ENCODE measurements at places on chromosomes 2 and 18.

- no peak for DNase-seq
Measured at GRCh38 chr18:26901020-26901419, 35.5 kb upstream of the AQP4 start.

GRCh38 chr2:239021224-239021623 is 173.3 kb downstream of the TWIST2 start:
- DNase-seq = no peak

DNA sequence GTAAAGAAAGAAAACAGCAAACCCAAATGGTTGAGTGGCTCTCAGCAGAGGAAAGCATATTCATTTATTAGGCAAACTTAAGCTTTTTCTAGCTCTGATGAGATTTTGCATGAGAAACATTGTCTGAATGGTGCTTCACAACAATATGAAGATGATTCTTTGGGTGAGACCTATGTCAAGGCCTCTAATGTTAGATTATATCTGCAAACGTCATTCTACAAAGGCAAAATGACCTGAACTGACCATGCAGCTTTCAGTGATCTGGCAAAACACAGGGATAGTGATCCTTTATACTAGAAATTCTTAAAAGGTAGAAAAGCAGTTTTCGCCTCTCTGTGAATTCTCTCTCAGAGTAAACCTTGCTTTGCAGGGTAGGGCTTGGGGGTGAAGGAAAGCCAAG is 11.7 kb downstream of the RHBDD1 start:
- DNase-seq = no peak

GRCh38 chr18:8960740-8961657 is 141.5 kb upstream of the NDUFV2 start:
- no peak for DNase-seq

- DNase-seq = no peak
Measured at GRCh38 chr2:107529146-107529545, 297.5 kb upstream of the RGPD4 start.

- no peak for DNase-seq
Measured at GRCh38 chr2:232014681-232015080, 53.2 kb downstream of the DIS3L2 start.

- no peak for DNase-seq
Measured at GRCh38 chr18:58695772-58696171, 24.5 kb downstream of the MALT1 start.

- DNase-seq = no peak
Measured at GRCh38 chr2:63059793-63060471, 9.3 kb downstream of the OTX1 start.

DNA sequence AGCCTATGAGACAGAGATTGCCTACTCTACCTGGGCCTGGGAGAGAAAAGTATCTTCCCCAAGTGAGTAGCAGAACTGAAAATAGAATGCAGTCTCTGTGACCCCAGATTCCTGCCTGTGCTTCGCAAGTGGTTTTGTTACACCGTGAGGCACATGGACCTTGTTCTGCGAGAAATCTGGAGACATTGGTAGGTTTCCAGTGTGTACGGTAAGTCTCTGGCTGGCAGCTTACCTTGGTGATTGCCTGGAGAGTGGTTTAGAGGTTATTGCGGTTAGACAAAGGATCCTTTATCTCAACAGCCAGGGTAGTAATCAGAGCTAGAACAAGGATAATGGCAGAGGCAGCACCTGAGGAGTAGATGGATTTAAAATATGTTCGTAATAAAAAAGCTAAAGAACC is 606.0 kb upstream of the GCFC2 start:
- no peak for DNase-seq

DNA sequence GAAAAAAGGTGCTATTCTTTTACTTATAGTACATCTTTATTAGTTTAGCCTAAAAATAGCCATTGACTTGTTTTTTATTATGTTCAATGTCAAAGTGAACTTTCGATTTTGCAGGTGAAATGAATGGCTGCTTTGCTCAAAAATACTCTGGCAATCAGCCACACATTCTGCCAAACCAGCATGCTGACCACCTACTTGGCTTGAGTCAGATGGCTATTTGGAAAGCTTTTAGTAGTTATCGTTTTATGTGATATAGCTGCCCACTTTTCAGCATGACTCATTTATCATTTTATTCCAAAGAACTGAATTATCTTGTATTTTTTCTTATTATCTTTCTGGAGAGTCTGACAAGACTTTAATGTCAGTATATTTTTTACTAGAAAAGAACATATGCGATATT is 1615.8 kb upstream of the TMEFF2 start:
- DNase-seq = no peak

- DNase-seq = no peak
Measured at GRCh38 chr2:4465671-4466070, 762.3 kb downstream of the DCDC2C start.

- no peak for DNase-seq
Measured at GRCh38 chr2:1495676-1496358, 82.6 kb downstream of the TPO start.

GRCh38 chr18:24656050-24656449 is 195.6 kb downstream of the HRH4 start:
- no peak for DNase-seq

GRCh38 chr2:134198006-134198634 is 55.8 kb upstream of the MGAT5 start:
- DNase-seq = no peak

DNA sequence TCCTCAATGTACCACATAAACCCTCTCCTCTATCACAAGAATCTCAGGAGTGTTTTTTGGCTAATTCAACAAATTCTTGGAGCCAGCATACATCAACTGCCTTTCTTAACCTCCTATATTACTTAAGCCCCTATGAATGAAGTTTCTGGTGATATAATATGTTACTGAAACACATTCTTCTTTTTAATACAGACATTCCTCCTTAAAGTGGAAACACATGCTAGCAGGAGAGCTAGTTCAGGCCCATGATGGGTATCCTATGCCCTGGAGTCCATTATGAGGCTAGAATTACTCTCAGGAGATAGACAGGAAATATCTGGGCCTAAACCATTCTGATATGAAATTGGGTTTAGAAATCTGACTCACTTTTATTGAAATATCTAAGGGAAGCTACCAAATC is 26.6 kb upstream of the RMDN2 start:
- DNase-seq = no peak

- no peak for DNase-seq
Measured at GRCh38 chr2:224546926-224547325, 38.2 kb downstream of the CUL3 start.

DNA sequence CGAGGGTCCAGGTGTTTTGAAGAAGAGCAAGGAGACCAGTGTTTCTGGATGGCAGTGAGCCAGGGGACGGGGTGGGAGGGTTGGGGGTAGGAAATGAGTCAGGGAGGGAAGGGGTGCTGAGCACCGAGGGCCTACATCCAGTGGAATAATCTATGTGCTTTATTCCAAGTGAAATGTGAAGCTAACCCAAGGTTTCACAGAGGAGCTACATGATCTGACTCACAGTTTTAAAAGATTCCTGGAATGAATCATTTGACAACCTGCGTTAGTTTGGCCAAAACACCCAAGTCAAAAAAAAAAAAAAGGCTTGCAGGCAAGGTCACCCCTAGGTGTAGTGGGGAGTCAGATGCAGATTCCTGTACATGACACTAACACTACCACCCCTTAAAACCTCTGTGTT is 419.7 kb upstream of the MEX3C start:
- no peak for DNase-seq

DNA sequence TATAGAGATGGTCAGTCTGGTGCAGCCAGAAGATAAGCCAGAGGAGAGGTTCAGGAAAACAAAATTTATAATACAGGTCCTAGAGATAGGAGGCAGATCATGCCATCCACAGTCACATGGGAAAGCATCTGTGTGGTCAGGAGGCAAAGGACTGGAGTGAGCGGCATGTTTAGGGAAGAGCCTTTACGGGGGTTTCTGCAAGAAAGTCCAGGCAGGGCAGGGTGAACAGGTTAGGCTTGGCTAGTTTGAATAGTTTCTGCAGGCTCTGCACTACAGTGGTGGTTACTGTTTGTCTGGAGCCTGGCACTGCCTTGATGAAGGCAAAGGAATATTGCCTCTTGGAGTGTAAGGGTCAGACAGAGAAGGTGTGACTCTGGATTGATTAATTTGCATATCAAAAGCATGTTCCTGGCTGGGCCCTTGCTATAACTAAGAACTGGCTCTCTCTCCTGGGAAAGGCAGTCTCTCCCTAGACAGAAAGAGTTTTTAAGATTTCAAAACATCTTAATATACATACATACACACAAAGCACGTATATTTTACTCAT is 1034.7 kb upstream of the CHAC2 start:
- no peak for DNase-seq

DNA sequence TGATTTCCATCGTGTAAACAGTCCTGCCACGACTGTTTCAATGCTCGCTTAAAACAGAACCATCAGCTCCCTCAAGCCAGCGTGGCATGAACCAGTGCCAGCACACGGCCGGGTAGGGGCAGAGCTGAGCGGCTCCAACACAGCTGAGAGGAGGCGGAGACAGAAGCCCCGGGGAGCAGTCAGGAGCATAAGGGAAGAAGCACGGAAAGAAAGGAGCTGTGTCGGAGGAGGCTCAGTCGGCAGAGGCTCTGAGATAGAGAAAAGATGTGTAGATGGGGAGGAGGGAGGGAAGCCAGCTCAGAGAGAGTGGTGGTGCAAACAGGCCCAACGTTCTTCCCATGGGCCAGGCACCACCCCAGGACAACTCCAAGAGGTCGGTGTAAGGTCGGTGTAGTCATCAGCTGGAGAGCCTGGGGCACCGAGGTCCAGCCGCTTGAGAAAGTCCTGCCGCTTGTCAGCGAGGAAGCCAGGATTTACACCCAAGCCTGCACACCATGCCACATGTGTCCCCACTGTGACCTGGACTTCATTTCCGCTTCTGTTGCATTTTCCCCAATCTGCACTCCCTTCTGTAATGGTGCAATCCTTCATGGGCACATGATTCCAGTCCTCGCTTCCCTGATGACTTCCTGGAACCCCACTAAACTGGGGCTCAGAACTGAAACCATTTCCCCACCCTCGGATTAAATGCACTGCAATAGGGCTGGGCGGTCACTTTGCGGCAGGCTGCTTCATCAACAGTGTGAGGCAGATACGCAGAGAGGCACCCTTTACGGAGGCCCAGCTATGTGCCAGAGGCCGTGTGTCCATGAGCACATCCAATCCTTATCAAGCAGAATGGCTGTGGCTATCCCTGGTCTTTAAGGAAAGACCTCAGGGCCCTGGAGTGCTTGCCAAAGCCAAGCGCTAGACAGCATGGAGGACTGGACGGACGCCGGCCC is 43.5 kb downstream of the CYP27C1 start:
- no peak for DNase-seq

- DNase-seq = no peak
Measured at GRCh38 chr2:209473930-209474419, 50.1 kb downstream of the MAP2 start.

DNA sequence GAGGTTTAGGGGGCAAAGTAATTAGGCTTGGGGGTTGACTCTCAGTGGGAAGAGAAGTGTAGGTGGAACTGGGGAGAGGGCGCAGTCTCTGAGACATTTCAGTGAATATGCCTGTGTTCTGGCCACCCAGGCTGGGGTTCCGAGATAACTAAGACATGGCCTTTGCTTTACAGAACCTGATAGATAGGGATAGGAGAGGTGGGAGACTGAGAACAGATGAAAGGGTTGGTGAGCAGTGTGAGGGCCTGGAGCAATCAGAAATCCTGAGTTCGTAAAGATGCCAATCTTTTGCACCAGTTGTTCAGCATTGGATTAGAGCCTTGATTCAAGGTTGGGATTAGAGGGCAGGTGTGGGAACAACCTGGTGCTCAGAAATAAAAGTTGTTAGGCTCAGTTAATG is 15.6 kb downstream of the PARD3B start:
- no peak for DNase-seq

DNA sequence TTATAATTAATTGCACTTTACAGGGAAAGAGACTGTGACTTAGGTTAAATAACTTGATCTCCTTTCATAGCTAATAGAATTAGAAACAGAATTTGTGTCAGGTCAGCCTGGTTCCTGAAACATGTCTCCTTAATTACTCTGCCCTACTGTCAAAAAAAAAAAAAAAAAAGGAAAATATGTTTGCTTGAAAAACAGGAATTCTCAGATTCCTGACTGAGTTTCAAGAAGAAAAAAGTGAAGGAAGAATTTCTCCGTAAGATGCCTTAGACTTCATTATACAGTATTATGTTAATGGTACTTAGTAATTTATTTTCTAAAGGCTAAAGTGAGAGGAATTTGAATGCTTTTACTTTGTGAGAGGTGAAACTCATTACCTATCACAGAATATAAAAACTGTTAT is 118.4 kb upstream of the REG3G start:
- no peak for DNase-seq

- DNase-seq = no peak
Measured at GRCh38 chr2:160482673-160483072, 10.9 kb downstream of the RBMS1 start.

GRCh38 chr2:241924909-241925250 is 55.4 kb downstream of the RTP5 start:
- no peak for DNase-seq

GRCh38 chr2:134384131-134384530 is 130.3 kb downstream of the MGAT5 start:
- DNase-seq = no peak

- DNase-seq = no peak
Measured at GRCh38 chr2:69437751-69438154, 518 bp upstream of the NFU1 start.

GRCh38 chr2:203661279-203661908 is 45.0 kb upstream of the CD28 start:
- no peak for DNase-seq

- DNase-seq = no peak
Measured at GRCh38 chr18:25921677-25922421, 168.6 kb downstream of the SS18 start.

DNA sequence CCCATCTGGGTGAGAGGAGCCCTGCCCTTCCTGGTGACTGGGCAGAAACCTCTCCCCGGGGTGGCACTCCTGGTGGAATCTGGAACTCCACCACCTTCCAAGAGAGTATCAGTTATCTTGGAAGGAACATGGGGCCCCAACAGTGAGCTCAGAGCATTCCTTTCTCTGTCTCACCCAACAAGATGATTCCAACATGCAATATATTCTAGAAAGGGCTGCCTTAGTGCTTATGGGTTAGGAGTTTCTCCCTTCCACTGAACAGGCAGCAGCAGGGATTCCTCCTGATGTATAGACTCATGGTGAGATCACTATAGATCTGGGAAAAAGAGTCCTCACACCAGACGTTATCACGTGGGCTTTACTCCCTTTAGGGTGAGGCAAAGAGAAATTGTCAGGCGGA is 147.1 kb downstream of the COL4A4 start:
- DNase-seq = no peak

DNA sequence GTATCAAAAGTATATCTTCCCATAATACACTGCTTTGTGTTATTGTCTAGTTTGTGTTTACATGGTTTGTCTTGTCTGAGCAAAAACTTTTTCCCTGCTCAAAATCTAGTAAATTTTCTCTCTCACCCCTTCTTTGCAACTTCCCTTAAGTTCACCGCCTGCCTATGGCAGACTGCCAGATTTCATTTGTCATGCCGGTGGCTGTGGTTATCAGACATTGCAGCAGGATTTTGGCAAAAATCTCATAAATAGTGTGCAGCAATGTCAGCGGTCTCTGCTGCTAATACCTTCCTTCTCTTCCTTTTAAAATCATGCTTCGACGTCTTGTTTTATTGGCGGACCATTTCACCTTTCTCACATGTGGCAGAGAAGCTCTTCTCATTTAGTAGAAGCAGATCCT is 45.6 kb upstream of the TMEM178A start:
- DNase-seq = no peak
